ENCODE measurements at places on chromosomes 16 and 17.

GRCh38 chr16:12458591-12459358, 344.9 kb downstream of the CPPED1 start:
- DNase-seq, result no peak

- no peak for DNase-seq
These were observed 7.7 kb upstream of the CEP295NL start for GRCh38 chr17:78910497-78911284.

DNA sequence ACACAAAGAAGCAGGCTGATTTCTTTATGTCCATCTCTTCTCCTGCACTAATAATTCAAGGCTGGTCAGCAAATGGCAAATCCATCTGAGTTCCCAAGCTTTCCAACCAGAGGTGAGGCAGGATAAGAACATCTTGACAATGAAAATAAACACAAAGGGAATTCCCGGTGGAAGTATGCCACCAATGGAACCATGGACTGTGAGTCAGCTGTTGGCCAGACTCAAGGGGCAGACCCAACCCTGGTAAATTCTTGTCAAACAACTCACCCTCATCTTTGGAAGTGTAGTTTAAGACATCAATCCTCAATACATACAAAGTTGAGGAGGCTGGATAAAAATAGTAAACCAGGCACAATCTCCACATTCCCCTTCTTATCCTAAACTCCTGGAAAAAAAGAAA, 74.3 kb upstream of the CES5A start:
- DNase-seq, result no peak

GRCh38 chr17:20184977-20185619, 175.9 kb downstream of the SPECC1 start:
- DNase-seq, result no peak

GRCh38 chr16:27363797-27364196, 38.2 kb upstream of the IL21R start:
- DNase-seq, result peak; percentile 39

- peak; percentile 82 for DNase-seq
These were observed at the start of gene GLIS2 for GRCh38 chr16:4315186-4316107. Gene GLIS2, plus strand, starts transcription at chr16:4316067. Its CDS starts 16,214 bp downstream, at chr16:4332281.

DNA sequence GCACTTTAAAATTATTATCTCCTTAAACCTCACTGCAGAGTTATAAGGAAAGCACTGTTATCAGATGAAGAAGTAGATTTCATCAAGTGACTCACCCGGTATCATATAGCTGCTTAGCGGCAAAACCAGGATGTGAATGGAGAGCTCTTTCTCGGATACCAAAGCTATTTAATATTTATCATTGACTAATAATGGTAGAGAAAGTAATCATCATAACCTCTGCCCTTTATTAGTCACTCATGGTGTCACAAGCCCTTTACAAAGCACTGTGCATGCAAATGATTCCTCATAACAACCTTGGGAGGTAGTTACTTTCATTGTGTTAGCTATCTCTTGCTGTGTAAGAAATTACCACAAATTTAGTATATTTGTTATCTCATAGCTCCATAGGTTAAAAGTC, 592.9 kb downstream of the MAF start:
- no peak for DNase-seq

DNA sequence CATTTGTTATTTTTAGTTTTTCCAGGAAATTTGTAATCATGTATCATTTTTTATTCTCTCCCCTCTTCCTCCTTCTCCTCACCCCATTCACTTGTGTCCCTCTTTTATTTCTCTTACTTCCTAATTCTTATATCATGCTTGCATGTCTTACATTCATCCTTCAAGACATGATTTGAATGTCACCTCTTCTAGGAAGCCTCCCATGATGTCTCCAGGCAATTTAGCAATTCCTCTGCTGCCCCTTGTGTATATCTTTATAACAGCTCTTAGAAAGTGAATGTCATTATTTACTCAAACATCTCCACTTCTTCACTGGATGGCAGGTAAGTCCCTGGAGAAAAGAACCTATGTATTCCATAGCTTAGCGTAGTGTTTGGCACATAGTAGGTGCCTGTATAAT, 7.8 kb downstream of the HNF1B start:
- DNase-seq, result no peak

- no peak for DNase-seq
These were observed 10.7 kb upstream of the TCF25 start for GRCh38 chr16:89862732-89863131.

- DNase-seq, result no peak
These were observed 408.7 kb upstream of the TNRC6C start for GRCh38 chr17:77549726-77550366.

DNA sequence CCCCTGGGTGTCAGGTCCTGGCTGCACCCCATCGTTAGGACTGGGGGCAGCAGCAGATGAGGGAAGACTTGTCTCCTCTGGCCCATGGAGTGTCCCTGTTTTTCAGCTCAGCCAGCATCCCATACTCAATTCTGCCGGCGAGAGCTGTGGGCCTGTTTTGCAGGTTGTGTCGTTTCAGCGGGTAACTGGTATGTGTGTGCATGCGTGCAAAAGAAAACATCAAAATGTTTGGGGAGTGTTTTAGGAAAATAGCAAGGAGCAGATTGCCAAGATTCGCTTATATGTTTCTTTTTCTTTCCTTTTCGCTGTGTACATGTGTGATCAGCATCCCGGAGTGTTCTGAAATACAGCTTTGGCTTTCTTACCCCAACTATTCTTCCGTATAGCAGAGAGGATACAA, 34.7 kb downstream of the MSI2 start:
- DNase-seq, result no peak

DNA sequence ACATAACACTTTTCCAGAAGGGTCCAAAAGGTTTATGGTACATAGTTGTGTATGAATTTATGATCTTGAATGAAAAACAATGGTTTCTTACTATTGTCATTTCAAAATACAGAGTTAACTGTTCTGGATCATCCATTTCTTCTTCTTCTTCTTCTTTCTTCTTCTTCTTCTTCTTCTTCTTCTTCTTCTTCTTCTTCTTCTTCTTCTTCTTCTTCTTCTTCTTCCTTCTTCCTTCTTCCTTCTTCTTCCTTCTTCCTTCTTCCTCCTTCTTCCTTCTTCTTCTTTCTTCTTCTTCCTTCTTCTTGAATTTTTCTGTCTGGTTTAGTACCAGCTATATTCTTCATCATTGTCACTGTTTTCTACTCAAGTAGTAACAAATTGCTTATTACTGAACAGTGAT, 47.8 kb downstream of the TNRC6C start:
- DNase-seq, result no peak
